ENCODE measurements at places on chromosomes 11 and 22.
A peak's percentile ranks its signal among the peaks of the same experiment; 100 is the strongest.

DNA sequence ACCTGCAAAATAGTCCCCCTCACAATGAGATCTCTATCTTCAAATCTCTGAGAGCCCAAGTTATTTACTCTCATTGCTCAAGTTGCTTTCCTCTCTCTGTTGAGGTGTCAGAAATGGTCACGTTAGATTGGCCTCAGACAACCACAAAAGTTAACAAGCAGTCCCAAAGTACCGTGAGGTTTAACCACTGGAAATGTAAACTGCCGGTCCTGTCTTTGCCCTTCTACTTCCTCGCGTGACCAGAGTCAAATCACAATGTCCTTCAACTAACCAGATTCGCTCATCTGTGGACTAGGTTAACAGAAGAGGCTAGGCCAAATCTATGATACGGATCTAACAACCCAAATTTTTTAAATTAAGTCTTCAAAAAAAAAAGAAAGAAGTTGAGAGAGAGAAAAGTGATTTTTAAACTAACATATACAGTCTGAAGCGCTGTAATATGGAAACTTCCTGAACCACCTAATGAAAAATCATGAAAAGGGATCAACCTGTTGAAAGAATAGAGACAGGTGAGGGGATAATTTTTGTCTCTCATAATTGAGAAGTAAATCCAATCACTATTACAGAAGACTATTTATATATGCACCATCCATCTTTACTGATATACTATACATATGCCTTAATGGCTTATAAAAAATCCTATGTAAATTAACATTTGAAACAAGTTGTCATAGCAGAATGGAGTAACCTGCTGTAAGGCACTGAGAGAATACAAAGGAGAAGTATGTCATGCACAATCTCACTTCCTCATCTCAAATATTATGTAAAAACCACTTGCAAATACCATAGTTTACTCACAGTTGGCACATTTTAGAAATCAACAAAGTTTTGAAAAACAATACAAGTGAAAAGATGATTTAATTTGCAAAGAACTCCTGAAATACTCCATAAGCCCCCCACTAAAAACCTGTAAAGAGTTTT lies 3.3 kb upstream of the JAML start:
- DNase-seq, result no peak

DNA sequence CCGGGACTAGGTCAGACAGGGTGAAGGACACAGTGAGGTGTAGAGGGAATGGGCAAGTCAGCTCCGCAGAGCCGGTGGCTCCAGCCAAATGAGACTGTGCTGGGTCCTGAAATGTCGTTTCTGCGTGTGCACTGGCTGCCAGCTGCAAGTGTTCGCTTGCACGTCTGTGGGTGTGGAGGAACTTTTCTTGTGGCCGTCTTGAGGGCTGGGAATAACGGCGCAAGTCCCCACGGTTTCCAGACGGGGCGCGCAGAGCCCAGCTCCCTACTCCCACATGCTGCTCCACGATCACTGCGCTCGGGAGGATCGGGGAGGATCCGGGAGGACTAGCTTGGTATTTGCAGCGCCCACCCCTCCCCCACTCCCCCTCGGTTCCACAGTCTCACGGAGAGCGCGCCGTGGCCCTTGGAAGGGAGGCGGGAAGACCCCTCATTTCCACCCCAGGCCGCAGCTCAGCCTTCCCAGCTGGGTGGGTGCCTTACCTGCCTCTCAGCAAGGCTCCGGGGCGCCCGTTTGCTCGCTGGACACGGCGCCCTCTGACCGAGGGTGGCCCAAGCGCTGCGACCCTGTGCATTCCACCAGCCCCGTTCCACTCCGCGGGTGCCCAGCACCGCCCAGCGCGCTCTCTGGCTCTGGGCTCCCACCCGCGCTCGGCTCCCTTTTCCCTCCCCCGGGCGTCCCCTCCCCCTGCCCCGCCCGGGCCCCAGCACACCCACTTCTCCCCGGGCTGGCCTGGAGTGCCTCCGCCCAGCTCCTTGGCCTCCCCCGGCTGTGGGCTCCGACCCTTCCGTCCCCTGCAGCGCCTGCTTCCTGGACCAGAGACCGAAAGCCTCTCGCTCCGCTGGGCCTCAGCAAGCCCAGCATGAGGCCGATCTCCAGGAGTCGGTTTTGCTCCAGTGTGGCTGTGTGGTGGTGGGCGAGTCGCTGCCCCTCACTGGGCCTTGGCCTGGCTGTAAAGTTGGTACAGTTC lies at the start of gene KCNE3:
TSS of gene KCNE3 (minus strand) at position 634 of the 970 bp plus-strand sequence. CDS start 9,986 bp downstream, outside the sequence.
- DNase-seq, result peak; percentile 82

DNA sequence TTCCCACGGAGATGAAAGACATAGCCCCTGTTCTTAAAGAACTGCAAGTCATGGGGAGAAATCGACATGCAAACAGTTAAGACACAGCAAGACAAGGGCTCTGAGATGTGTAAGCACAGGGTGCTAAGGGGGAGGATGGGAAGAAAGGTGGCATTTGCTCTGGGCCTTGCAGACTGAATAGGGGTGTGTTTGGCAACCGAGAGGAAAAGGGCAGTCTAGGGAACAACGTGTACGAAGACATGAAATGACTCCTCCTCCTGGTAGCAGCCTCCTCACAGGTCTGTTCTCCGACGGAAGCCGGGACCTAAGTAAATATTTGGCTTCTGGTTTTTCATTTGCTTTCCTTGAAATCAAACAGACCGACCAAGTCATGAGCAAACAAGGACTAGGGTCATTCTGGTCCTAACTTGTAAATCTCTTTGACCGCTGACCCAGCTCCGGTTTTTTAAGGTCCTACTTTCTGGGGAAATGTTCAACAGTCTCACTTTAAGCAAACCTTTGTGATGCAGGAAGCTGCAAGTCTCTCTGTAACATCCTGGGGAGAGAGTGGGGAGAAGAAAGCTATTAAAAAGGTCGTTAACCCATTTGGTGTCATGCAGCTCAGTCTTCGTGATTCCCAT lies 19.7 kb downstream of the NNMT start:
- DNase-seq, result no peak

- DNase-seq, result no peak
These were observed 154.9 kb upstream of the MPPED2 start for GRCh38 chr11:30741039-30741550.

- no peak for DNase-seq
These were observed 13.1 kb downstream of the PACS1 start for GRCh38 chr11:66082946-66083698.

GRCh38 chr11:111663820-111664219 lies 61.6 kb downstream of the SIK2 start:
- DNase-seq, result no peak

DNA sequence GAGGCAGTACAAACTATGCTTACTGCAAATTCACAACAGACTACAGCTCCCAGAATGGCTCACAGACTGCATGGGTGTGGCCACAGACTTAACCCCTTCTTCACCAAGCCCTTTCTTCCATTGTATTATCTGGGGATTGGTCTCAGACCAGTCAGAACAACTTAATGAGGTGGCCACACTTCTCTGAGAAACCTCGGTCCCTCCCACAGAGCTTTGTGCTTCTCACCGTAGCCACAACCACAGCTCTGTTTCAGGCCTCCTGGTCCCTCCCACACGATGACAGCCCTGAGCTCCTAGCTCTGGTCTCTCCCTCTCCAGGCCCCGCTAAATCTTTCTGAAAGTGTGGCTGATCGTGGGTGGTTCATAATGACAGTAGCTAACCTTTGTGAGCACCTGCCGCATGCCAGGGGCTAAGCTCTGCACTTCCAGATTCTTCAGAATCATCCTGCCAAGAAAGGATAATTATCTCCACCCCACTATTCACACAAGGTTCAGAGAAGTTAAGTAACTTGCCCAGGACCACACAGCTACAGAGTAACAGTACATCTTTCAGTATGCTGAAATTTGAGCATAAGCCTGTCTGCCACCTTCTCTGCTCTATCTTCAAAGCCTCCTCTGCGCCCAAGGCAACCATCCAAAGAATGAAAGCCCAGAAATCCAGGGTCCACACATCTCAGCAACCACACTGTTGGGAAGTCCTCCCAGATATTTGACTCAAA lies 5.4 kb downstream of the PDE2A start:
- DNase-seq, result no peak

DNA sequence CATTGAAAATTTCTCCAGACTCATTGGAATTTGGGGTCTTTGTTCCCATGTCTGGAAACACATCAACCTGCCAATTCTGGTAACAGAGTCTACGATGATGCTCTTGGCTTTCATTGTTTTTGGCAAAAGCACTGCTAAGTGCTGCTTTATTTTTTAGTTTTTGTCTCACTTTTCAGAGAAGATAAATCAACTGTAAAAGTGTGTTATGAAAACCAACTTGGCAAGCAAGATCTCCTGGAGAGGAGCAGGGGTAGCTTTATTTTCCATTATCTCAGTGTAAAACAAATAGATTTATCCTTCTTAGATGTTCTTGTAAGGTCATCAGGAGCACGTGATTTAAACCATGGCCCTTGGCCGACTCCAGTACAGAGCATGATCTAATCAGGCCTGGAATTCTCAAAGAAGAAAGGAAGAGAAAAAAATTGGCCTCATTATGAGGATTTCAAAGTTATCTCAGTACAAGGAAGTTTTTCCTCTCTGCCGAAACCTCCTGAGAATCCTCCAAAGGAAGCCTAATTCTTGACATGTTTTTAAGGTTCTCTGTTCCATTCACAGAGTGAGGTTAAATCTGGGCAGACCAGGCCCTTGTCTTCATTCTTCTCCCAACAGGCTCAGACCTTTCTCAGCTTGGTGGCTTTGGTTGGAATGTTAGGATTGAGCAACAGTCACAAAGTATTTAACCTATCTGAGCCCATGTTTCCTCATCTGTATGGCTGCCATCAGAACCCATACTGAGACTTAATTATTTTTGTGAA lies 16.4 kb upstream of the PAMR1 start:
- DNase-seq, result no peak

DNA sequence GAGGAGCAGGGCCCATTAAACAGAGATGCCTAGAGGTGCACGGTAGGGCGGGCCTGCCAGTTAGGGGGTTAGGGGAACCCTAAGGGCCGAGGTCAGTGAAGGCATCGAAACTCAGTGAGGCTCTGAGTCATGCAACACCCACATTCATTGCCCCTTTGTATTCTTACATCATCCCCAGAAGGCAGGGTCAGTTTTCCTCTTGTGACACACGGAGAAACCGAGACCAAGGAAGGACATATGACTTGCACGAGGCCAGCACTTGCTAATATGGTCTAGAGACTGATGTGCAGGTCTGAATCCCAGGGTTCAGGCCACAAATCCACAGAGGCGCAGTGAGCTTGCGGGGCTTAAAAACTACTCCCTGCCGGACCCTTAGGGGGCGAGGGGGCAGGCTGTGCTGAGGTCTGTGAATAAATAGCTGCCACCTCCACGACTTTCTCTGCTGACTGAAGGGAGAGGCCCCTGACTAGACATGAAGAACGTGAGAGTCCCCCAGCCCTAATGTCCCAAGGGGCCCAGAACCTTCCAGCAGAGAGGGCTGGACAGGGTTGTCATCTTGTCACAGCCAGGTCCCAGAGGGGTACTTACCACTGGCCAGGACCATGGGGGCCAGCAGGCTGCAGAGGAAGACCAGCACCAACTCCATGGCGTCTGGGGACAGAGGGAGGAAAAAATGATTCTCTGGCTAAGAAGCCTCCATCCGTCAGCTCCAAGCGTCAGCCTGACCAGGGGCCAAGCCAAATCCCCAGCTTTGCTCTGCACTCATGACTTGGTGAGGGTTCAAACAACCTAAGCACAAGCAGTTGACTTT lies 17.8 kb upstream of the FXYD2 start:
- peak; percentile 67 for DNase-seq

- no peak for DNase-seq
These were observed 45.2 kb downstream of the SC5D start for GRCh38 chr11:121337740-121338272.

GRCh38 chr11:41222236-41222635 lies 237.2 kb downstream of the LRRC4C start:
- no peak for DNase-seq

- peak; percentile 69 for DNase-seq
These were observed 457 bp downstream of the CPSF7 start for GRCh38 chr11:61429346-61429690.

GRCh38 chr22:45231293-45231692 lies 9.4 kb downstream of the KIAA0930 start:
- DNase-seq, result no peak

- DNase-seq, result peak; percentile 55
These were observed 164.6 kb downstream of the ETS1 start for GRCh38 chr11:128422576-128423370.

DNA sequence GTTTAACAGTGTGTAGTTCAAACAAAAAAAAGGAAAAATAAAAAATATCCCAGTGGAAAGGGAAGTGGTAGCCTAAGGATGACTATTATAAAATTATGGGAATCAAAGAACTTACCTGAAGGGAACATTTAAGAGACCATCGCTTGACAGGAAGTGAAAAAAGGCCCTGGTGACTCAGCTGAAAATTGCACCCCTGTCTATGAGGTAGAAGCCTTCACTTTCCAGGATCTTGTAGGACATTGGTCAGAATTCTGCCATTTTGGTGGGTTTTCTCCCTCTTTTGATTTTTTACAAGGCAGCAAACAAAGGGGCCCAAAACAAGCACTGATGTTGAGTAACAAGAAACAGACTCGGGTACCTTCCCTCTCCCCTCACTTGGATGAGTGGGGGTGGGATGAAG lies 15.6 kb downstream of the DDX17 start:
- no peak for DNase-seq

DNA sequence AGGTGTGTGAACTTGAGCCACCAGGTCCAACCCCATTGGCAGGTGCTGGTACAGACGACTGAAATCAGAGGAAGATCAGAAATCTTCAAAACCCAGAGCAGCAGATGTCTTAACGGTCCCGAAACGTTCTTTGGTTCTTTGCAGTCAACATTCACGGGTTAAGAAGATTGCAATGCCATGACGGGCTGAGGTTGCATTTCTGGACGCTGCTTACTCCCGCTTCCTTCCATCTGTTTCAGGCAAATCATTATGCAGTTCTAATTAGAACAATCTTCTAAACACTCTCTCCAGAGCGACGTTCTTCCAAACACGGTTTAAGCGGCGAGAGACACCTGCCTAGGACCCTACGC lies 492 bp upstream of the LUZP2 start:
- no peak for DNase-seq

DNA sequence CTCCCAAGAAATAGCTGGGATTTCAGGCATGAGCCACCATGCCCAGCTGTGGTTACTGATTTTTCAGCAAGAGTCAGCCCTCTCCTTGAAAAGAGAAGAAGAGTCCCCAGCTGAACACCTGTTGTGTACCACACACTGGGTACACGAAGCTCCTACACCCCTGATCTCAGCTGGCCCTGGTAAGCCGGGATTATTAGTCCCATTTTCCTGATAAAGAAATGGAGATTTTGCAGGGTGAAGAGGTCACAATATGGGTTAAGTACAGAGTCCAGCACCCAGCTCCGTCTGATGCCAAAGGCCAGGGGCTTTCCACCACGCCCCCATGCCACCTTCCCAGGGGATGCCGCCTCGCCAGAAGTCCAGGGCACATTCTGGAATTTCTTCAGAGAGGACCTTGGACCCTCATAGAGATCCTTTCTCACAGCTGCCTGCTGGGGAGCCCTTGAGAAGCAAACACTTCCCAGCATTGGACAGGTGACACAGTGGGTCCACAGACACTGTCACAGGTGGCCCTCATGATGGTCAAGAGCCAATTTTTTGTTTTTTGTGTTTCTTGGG lies 19.8 kb upstream of the HMOX1 start:
- no peak for DNase-seq

Data from aorta (tissue), 5 donors.